SJCRH30 (cell line): ENCODE measurements at places on chromosomes 6 and 20. TPM values are rescaled to one million over a fixed set of nuclear protein-coding genes. Genes with fewer than 3 reads are reported as not detected.

GRCh38 chr6:63464060-63464459 lies 108.2 kb upstream of the LOC128125822 start:
- no peaks in the 10 kb centered on the region; the same call in 1 of the 2 replicates for H3K27me3 ChIP-seq
- no peak overlapping the region for H3K4me3 ChIP-seq
- no peak overlapping the region for H3K27ac ChIP-seq
- no peaks in the 10 kb centered on the region for H3K36me3 ChIP-seq
- no peak for DNase-seq
- no peaks in the 10 kb centered on the region for H3K4me1 ChIP-seq

- H3K27ac ChIP-seq, result peak overlapping the region; percentile 46
- peak; percentile 44 for DNase-seq
- peak overlapping the region; percentile 83 for H3K4me3 ChIP-seq
- no peaks in the 10 kb centered on the region for H3K36me3 ChIP-seq
- H3K4me1 ChIP-seq, result peaks cover 4% of the 10 kb centered on the region
- H3K27me3 ChIP-seq, result no peaks in the 10 kb centered on the region
These were observed 868 bp downstream of the NCOA3 start for GRCh38 chr20:47502271-47503239.

DNA sequence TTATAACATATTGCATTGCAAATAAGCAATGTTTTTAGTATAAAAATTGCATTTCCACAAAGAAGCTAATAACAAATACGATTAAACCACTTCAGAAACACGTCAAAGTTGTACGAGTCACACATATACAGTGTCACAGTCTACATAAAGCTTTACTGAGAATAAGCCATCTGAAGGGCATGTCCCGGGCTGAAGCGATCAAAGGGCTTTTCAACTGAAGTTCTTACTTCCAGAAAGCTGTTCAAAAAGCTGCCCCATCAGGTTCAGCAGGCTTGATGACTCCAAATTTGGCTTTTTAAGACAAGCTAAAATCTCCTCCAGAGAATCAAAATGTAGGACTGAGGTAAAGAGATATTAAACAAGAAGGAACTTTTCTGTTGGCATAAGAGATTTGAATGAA lies 37.5 kb upstream of the HAO1 start:
- H3K4me1 ChIP-seq, result no peaks in the 10 kb centered on the region
- H3K27me3 ChIP-seq, result no peaks in the 10 kb centered on the region
- DNase-seq, result no peak
- H3K36me3 ChIP-seq, result peaks cover 27% of the 10 kb centered on the region
- H3K4me3 ChIP-seq, result no peak overlapping the region

DNA sequence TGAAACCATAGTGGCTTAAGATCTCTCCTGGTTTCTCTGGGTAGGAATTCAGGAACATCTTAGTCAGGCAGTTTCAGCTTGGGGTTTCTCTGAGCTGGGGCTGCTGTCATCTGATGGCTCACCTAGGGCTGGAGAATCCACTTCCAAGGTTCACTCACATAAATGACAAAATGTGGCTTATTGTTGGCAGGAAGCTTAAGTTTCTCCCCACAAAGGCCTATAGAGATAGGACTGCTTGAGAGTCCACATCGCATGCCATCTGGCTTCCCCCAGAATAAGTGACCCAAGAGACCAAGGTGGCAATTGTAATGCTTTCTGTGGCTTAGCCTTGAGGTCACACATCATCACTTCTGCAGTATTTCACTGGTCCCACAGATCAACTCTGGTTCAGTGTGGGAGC lies 131.4 kb downstream of the EDN1 start:
- no peaks in the 10 kb centered on the region for H3K4me1 ChIP-seq
- no peaks in the 10 kb centered on the region for H3K36me3 ChIP-seq
- H3K27ac ChIP-seq, result no peak overlapping the region
- no peak for DNase-seq

- H3K4me1 ChIP-seq, result peaks cover 19% of the 10 kb centered on the region
- H3K27ac ChIP-seq, result no peak overlapping the region
- peak; percentile 48 for DNase-seq
- H3K36me3 ChIP-seq, result no peaks in the 10 kb centered on the region
These were observed 187.7 kb downstream of the NFATC2 start for GRCh38 chr20:51354769-51355319.

DNA sequence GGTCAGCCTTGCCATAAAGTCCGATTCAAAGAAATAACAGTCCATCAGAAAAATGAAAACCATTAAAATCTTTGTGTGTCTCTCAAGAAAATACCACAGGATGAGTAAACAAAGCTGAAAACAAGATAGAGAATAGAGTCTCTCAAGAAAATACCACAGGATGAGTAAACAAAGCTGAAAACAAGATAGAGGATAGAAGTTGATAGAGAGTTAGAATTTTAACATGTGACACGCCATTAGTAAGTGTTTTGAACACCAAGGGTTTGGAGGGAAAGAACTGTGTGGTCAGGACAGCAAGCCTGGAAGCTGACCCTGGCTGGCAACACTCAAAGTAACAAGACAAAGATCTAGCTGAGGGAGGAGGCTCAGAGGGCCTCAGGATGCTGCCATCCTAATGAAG lies 43.9 kb upstream of the PRND start:
- H3K27ac ChIP-seq, result no peak overlapping the region
- peaks cover 7% of the 10 kb centered on the region for H3K27me3 ChIP-seq
- H3K36me3 ChIP-seq, result no peaks in the 10 kb centered on the region
- peaks cover 3% of the 10 kb centered on the region; the same call in 1 of the 2 replicates for H3K4me1 ChIP-seq
- DNase-seq, result no peak
- H3K4me3 ChIP-seq, result no peak overlapping the region

DNA sequence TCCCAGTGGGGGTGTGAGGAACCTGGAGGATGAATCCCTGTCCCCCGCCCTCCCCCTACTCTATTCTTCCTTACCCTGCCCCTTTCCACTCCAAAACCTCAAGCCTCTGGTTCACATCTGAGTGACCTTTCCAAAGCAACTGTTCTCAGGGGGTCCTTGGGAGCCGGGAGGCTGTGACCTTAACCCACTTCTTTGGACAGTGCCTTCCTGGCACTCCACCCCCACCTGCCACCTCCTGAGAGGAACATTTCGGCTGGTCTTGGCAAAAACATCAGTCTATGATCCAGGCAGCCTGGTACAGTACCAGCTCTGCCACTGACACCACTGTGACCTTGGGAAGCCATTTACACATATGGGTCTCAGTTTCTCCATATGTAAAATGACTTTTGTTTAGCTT lies 121.7 kb downstream of the MRPL14 start:
- no peak overlapping the region for H3K27ac ChIP-seq
- no peak for DNase-seq
- no peaks in the 10 kb centered on the region for H3K36me3 ChIP-seq
- H3K4me1 ChIP-seq, result peaks cover 12% of the 10 kb centered on the region

DNA sequence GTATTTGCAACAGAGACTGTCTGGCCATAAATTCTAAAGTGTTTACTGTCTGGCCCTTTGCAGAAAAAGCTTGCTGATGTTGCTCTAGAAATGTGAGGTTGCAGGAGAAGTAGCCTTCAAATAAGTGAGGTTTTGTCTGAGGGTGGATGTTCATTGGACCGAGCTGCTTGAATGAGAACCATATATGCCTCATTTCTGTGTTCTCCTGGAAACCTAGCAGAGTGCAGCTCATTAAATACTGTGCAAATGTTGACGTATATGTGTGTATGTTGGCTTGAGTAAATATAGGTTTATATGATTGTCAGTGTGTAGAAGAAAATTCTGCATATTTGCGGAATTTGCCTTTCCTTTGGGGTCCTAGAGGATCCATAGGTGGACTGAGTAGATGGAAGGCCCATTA lies 39.0 kb downstream of the CHMP4B start:
- peaks cover 41% of the 10 kb centered on the region for H3K36me3 ChIP-seq
- H3K4me1 ChIP-seq, result no peaks in the 10 kb centered on the region
- no peak overlapping the region for H3K27ac ChIP-seq
- H3K27me3 ChIP-seq, result no peaks in the 10 kb centered on the region
- DNase-seq, result no peak

DNA sequence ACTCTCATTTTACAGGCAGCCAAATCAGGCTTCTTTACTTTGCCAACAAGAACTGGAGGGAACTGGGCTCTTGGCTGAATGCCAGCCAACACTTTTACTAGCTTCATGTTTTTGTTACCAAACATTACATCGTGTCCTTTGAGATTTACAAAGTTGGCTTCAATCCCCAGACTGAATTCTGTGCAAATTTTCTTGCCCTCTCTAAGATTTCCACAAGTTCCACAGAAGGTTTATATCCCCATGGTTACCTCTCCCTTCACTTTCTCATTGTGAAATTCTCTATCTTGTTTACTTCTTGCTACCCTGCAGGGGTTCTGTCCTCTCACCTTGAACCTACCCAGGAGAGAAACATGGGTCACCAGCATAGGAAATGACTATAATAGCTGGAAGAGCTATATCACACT lies 37.6 kb upstream of the PLCB1 start:
- DNase-seq, result peak; percentile 27
- no peaks in the 10 kb centered on the region for H3K27me3 ChIP-seq
- H3K36me3 ChIP-seq, result no peaks in the 10 kb centered on the region
- H3K4me3 ChIP-seq, result no peak overlapping the region
- H3K27ac ChIP-seq, result no peak overlapping the region

- peak overlapping the region; percentile 84 for H3K4me3 ChIP-seq
- 0 out of 2 replicates have a peak, but pooled peaks cover 3% of the 10 kb centered on the region for H3K4me1 ChIP-seq
- 0 out of 2 replicates have a peak, but pooled peaks cover 3% of the 10 kb centered on the region for H3K36me3 ChIP-seq
- DNase-seq, result no peak
- H3K27me3 ChIP-seq, result no peaks in the 10 kb centered on the region
These were observed 2.7 kb upstream of the C6orf62 start for GRCh38 chr6:24721461-24722215.

DNA sequence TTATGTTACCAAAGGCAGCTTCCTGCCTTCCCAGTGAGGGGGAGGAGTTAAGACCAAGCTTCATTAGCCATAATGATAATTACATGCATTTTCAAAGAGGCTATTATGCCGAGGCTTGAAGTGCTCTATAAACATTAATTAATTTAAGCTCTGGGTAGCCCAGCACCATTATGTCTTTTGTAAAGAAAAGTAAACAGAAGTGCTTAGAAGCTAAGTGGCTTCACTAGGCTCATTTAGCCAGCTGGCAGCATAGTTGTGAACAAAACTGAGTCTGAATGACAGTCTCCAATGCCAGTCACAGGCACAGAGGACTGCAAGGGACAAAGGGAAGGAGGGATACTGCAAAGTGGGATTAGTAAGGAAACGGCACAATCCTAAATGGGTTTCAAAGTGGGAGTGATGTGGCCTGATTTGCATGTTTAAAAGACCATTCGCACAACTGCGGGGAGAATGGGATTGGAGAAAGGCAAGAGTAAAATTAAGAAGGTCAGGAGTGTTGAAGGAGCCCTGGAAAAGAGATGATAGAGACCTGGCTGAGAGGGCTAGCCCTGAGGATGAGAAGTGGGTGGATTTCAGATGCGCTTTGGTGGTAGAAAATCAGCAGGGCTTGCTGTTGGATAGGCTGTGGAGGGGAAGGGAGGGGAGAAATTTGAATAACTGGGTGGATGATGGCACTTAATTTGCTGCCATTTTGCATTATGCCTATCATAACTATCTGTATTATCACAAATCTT lies 20.1 kb upstream of the ISM1 start:
- no peak overlapping the region for H3K4me3 ChIP-seq
- H3K27ac ChIP-seq, result no peak overlapping the region
- no peak for DNase-seq
- H3K27me3 ChIP-seq, result no peaks in the 10 kb centered on the region; the same call in 1 of the 2 replicates
- no peaks in the 10 kb centered on the region for H3K36me3 ChIP-seq
- no peaks in the 10 kb centered on the region for H3K4me1 ChIP-seq

- no peaks in the 10 kb centered on the region for H3K36me3 ChIP-seq
- H3K4me1 ChIP-seq, result no peaks in the 10 kb centered on the region
- H3K27ac ChIP-seq, result no peak overlapping the region
- no peaks in the 10 kb centered on the region for H3K27me3 ChIP-seq
These were observed 154.5 kb downstream of the MOXD1 start for GRCh38 chr6:132246632-132247270.

DNA sequence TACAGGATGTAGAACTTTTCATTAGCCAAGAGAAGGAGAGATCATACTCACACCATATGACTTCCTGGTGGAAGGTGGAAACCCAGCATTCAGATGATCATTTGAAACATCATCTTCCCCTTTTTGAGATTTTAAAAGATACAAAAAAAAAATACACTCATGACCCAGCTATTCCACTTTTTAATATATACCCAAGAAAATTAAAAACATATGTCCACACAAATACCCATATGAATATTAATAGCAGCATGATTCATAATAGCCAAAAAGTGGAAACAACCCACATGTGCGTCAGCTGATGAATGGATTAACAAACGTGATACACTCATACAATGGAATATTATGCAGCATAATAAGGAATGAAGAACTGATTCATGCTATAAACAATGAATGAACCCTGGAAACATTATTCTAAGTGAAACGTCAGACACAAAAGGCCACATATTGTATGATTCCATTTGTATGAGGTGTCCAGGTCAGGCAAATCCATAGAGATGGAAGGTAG lies 130.0 kb upstream of the SGK1 start:
- H3K4me3 ChIP-seq, result no peak overlapping the region
- H3K27ac ChIP-seq, result no peak overlapping the region

DNA sequence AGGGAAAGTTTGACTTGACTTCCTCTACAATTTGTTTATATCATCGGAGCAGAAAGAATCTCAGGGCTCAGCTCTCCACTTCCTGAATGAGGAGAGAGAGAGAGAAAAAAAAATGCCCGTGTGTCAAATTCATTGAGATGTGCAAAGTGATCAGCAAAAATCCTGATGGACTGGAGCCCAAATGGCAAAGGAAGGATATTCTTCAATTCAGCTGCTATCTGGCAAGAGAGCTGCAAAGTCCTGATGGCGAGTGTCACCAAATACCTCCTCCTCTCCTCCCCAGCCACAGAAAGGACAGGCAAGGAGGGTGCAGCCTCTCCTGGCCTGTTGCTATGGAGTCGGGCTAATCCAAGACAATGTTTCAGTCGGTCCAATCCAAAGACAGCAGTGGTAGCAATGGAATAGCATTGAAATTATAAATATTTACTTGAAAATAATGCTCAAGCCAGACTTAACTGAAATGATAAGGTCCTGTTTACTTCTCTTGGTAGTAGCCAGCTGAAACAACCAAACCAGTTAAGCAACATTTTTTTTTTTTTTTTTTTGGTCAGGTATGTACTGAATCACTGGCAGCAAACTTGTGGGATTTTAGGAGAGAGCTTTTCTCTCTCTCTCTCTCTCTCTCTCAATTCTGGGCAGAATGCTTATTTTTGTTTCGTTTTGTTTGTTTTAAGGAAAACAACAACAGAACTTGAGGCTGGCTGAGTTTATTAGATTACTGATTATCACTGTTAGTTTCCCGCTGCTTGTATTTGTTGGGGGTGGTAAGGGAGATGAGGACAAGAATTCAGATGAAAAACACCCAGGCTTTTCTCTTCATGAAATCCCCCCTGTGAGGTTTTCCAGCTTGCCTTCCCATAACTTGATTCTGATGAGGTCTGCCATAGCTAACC lies 204.2 kb downstream of the BCAS1 start:
- H3K4me3 ChIP-seq, result peak overlapping the region; percentile 51
- no peaks in the 10 kb centered on the region for H3K36me3 ChIP-seq
- H3K27me3 ChIP-seq, result no peaks in the 10 kb centered on the region
- peak; percentile 82 for DNase-seq
- peak overlapping the region; percentile 35 for H3K27ac ChIP-seq

SIRPG gene
- total RNA-seq, result not detected in 2 replicates

FANCE gene
- 10.5 and 10.9 TPM in 2 replicates for total RNA-seq

ZFP57 gene
- 0.08 TPM in 1 of 2 replicates, not detected in the other for total RNA-seq

GPR63 gene
- 8.7 and 9.8 TPM in 2 replicates for total RNA-seq

MRPS10 gene
- 57.2 and 59.5 TPM in 2 replicates for total RNA-seq

COL21A1 gene
- total RNA-seq, result 1.2 and 1.6 TPM in 2 replicates
